ENCODE measurements at places on chromosomes 4 and X.

DNA sequence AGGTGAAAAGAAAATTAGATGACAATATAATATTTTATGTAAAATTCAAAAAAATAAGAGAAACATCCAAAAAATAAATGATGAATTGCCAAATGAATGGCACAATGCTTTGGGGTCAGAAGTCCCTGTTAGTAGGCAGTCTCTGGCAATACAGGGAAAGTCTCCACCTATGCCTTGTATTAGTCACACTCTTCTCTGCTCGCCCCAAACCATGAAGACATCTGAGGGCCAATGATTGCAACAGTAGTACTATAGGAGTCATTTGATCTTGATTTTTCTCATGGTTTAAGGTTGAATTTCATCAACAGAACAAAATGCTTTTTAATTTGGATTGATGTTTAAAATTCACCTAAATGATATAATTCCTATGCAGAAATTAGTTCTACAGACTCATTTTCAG, 3.9 kb upstream of the PRSS12 start:
- no peak for DNase-seq

GRCh38 chr4:174856926-174857800, 28.1 kb upstream of the GLRA3 start:
- no peak for DNase-seq

- DNase-seq: no peak
Measured at GRCh38 chr4:101870874-101871273, 80.3 kb downstream of the BANK1 start.

- no peak for DNase-seq
Measured at GRCh38 chr4:6143603-6144181, 56.7 kb downstream of the JAKMIP1 start.

GRCh38 chr4:184643731-184644130, 5.5 kb downstream of the CASP3 start:
- no peak for DNase-seq

GRCh38 chr4:100989401-100989800, 357.9 kb downstream of the PPP3CA start:
- DNase-seq: no peak
